ENCODE measurements at places on chromosomes 4 and X.

GRCh38 chrX:30309139-30309571 is at the start of gene NR0B1:
NR0B1 (minus strand) TSS chrX:30309390; CDS start chrX:30309363, 27 bp downstream.
- no peak for DNase-seq

- DNase-seq = no peak
These were observed 138.9 kb upstream of the GIMD1 start for GRCh38 chr4:106507440-106507839.

DNA sequence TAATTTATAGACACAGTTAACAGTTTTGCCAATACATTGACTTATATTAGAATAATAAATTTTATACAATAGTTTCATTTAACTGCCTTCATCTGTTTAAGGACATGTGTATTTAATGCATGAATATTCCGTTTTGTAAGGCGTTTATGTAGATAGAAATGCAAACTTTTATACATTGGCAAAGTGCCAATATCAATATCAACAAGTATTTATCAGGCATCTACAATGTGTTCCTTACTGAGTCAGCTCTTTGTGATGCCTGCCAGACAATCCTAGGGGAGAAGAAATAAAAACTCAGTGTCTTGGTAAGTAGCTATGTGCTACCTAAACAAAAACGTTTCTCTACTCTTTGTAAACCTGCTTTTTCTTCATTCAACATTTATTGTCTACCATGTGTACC is 1142.2 kb downstream of the C4orf33 start:
- no peak for DNase-seq

GRCh38 chr4:173531086-173531965 is 1.3 kb upstream of the HAND2 start:
- peak; percentile 24 for DNase-seq

GRCh38 chrX:50442426-50443116 is 28.1 kb downstream of the DGKK start:
- DNase-seq = no peak

DNA sequence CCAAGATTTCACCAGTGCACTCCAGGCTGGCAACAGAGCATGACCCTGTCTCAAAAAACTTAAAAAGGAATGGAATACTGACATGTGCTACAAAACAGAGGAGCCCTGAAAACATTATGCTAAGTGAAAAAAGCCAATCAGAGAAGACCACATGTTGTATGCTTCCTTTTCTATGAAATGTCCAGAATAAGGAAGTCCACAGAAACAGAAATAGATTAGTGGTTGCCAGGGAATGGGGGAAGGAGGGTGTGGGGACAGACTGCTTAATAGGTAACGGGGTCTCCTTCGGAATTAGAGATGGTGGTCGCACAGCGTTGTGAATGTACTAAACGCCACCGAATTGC is 30.1 kb upstream of the KIAA0232 start:
- no peak for DNase-seq

DNA sequence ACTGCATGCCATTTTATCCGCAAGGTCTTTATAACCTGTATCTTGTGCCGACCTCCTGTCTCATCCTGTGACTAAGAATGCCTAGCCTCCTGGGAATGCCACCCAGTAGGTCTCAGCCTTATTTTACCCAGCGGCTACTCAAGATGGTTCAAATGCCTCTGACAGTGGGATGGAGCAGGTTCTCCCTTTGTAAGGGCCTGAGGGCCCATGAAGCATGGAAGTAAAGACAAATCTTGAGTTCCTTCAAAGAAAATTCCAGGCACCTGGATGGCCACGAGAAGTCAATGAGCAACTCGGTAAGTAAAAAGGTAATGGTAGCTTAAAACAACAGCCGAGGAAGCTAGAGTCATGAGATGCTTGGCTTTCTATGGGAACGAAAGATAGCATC is 19.6 kb upstream of the PRKX start:
- no peak for DNase-seq

GRCh38 chr4:7924570-7924969 is 15.1 kb downstream of the AFAP1 start:
- DNase-seq = peak; percentile 37

- DNase-seq = no peak
These were observed 129.6 kb upstream of the QRFPR start for GRCh38 chr4:121510341-121510874.

DNA sequence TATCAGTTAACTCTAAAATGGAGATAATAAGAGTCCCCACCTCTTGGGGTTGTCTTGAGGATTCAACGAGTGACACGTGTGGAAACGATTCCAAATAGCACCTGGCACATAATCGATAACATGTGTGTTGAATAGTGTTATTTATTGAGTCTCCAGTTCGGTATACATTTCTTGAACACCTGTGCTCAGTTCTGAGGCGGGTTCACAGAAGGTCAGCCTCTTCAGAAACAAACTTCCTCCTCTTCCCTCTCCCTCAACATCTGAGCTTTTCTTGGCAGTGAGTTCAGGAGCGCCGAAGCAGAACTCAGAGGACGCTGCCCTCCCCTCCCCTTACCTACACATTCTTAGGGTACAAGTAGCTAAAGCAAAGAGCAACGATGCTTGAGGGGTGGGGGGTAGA is 934 bp downstream of the PDHA1 start:
- no peak for DNase-seq

DNA sequence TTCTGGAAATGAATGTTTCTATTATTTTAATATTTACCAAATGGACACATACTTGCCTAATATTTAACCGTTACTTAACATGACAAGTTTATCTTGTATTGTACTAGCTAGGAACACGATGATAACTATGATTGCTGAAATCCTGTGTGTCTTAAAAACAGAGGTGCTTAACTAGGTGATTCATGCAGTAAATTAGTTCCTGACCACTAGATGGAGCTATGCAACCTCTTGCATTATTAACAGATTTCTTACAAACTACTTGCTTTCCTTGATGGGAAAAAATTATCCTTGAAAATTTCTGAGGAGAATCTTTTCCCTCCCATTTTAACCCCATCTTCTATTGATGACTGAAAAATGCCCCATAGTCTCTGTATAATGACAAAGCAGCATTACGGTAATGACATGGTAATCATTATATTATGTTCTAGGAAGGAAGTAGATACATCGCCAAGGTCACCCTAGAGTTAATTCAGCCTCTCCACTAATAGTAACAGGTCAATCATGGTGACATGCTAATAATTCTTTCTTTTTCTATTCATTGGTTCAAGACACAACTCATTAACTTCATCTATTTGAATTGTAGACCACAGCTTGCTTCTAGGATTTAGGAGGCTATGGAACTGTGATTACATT is 844.2 kb downstream of the RAPGEF2 start:
- peak; percentile 6 for DNase-seq

DNA sequence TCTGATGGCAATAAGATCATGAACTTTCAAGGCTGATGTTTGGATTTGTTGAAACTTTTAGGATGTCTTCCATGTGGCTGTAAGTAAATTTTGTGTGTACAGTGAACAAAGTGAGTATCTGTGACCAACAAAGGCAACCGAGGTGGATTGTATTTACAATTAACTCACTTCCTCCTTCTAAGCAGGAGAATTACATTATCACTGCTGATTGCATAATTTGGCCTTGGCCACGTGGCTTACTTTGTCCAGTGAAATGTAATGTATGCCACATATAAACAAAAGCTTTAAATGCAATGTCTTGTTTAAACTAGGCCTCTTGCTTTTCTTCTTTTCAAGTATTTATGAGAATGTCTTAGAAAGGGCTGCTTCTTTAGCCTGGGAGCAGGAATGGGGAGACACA is 66.3 kb upstream of the MAD2L1 start:
- DNase-seq = no peak

GRCh38 chrX:46710425-46710824 is 48.5 kb downstream of the SLC9A7 start:
- peak; percentile 22 for DNase-seq

DNA sequence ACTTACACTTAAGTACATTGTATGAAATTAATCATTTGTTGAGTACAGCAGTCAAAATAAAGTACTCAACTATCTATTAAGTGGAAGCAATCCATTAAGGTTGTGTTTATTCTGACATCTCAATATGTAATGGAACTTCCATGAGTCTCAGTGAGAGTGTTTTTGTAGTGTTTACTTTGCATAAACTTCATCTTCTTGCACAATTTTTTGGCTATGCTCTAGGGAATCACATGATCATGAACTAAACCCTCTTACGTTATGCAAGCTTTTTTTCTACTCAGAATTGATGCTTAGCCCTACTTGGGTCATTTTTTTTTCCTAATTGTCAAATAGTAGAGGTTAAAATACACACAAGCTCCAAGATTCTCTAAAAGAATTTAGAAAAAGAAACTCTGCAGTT is 21.1 kb upstream of the PIGA start:
- DNase-seq = no peak

DNA sequence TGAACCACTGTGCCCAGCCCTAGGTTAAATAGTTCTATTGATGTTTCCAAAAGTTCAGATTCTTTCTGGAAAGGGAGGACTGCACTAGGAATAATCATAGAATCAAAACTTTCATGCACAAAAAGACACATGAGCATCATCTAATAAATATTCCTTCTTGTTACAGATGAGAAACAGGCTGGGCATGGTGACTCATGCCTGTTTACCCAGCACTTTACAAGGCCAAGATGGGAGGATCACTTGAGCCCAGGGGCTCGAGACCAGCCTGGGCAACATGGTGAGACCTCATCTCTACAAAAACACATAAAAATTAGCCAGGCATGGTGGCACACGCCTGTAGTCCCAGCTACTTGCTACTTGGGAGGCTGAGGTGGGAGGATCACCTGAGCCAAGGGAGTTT is 27.7 kb downstream of the LARP7 start:
- DNase-seq = no peak

GRCh38 chr4:30868111-30868895 is 148.1 kb downstream of the PCDH7 start:
- DNase-seq = no peak

GRCh38 chr4:51942108-51942832 is 77.9 kb downstream of the LRRC66 start:
- no peak for DNase-seq

- no peak for DNase-seq
These were observed 4.6 kb downstream of the CTBP1 start for GRCh38 chr4:1244081-1244977.

DNA sequence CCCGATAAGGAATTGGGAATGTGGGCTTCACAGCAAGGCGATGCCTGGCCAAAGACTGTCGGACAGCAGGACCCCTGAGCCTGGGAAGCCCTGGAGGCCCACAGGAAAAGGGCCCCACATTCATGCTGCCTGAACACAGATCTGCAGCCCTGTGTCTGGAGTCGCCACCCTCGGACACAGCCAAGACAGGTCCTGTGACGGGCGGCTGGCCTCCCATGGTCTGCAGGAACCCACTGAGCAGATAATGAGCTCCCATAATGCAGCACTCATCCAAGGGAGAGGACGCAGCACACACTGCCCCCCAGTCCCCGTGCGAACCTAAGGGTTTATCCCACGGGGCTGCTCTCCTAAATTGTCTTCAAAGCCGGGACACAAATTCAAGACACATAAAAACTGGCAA is 30.6 kb downstream of the ZFYVE28 start:
- DNase-seq = no peak

GRCh38 chr4:84342161-84342560 is 156.9 kb downstream of the NKX6-1 start:
- DNase-seq = no peak

DNA sequence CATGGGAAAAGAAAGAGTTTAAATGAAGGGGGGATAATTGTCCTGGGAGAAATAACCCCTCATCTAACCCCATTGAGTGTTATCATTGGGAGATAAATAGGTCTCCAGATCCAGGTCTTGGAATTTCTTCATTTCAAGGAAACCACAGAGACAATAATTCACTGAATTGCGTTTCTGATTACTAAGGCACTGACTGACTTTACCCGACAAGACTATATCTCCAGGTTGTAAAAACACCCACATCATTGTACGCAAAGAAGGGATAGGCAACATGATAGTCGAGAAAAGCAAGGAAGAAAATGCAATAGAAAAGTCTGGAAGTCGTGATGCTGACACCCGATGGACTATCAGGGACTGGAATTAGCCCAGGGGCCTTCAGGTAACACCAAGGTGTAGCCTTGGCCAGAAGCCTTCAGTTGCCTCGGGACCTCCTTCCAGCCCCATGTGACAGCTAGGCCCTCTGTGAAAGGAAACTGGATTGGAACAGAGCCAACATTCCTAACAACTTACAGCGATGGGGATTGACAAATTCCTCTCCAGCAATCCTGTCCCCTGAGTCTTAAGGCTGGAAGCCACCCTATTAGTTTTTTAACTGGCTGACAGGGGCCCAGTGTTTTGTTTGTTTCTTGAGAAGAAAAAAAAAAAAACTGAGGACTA is 46.5 kb upstream of the RAB9B start:
- peak; percentile 42 for DNase-seq

GRCh38 chrX:11189097-11189496 is 78.0 kb downstream of the HCCS start:
- DNase-seq = no peak

DNA sequence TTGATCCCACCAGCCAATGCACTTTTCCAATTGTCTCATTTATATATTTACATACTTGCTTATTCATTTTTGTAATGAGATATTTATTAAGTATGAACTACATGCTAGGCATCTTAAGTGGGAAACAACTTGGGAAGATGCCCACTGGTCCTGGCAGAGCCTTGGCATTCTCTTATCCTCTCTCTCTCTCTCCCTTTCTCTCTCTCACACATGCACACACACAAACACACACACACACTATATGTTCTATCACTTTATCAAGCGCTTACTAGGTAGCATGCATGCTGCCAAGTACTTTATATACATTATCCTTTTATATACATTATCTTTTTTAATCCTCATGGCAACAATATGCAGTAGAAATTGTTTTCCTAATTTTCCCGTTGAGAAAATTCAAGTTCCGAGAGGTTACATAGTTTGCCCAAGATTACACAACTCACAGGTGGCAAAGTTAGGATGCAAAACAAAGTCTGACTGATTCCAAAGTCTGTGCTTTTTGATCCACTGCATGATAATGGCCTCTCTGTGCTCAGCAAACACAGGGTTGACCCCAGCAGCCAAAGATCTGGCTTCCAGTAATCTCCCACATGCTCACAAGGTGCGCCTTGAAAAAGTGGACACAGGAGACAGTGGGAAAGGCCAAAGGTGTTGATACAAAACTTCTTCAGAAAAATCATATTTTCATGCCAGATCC is 173.1 kb upstream of the KLF3 start:
- no peak for DNase-seq

DNA sequence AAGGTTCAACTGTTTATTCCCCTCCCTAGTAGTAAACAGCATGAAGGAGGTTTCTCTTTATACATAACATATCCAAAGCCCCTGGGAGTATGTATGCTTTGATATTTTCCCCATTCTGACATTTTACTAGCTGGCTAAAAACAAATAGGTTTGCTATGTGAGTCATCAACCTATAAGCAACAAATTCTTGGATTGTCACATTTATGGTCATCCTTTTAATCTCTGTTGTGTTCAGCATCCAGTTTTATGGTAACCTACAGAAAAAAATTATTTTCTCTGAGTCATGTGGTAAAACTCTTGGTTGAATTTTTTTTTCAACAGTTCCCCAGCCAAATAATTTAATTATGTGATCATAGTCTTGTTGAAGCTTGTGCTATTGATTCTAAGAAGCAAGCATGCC is 734.1 kb downstream of the ADGRL3 start:
- DNase-seq = no peak
